Effector memory CD4-positive, alpha-beta T cell (primary cell): ENCODE measurements at places on chromosomes 13 and 19.

DNA sequence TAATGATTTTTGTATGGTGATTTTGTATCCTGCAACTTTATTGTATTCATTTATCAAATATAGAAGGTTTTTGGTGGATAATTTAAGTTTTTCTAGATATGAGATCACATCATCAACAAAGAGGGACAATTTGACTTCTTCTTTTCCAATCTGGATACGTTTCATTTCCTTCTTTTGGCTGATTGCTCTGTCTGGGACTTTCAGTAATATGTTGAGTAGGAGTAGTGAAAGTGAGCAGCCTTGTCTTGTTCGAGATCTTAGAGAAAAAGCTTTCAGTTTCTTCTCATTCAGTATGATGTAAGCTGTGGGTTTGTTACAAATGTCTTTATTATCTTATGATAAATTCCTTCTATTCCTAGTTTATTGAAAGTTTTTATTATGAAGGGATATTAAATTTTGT, 352.0 kb upstream of the DACH1 start:
- no peaks in the 10 kb centered on the region for H3K36me3 ChIP-seq
- DNase-seq, result no peak
- H3K4me3 ChIP-seq, result no peak overlapping the region
- H3K27me3 ChIP-seq, result no peaks in the 10 kb centered on the region
- H3K4me1 ChIP-seq, result no peaks in the 10 kb centered on the region

- no peaks in the 10 kb centered on the region for H3K4me1 ChIP-seq
- H3K27ac ChIP-seq, result no peak overlapping the region
- H3K4me3 ChIP-seq, result no peak overlapping the region
- no peaks in the 10 kb centered on the region for H3K27me3 ChIP-seq
- DNase-seq, result no peak
These were observed 156.2 kb downstream of the MZT1 start for GRCh38 chr13:72571191-72571590.

- DNase-seq, result peak; percentile 38
- no peaks in the 10 kb centered on the region for H3K27me3 ChIP-seq
- H3K36me3 ChIP-seq, result no peaks in the 10 kb centered on the region
- H3K4me3 ChIP-seq, result no peak overlapping the region
- no peaks in the 10 kb centered on the region for H3K4me1 ChIP-seq
These were observed 13.6 kb upstream of the C5AR1 start for GRCh38 chr19:47296036-47296435.

DNA sequence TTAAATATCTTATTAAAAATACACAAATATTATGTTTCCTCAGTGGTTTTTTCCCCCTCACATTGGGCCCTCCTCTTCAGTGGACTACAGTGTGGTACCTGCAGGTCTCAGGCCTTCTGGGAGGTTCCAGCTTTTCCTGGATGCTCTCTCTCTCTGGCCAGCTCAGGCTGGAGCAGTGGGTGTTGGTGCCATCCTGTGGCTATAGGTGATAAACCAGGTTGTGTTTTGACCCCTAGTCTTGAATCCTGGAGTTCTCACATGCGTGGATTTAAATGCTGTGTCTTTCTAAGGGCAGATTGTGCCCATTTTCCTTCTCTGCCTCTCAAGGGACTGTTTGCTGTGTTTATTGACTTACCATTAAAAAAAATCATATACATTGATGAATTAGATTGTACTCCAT, 41.2 kb upstream of the ZNF527 start:
- no peak overlapping the region for H3K27ac ChIP-seq
- peaks cover 16% of the 10 kb centered on the region for H3K36me3 ChIP-seq
- H3K27me3 ChIP-seq, result no peaks in the 10 kb centered on the region
